ENCODE measurements at places on chromosomes 4 and X. TPM values are rescaled to one million over a fixed set of nuclear protein-coding genes. Genes with fewer than 3 reads are reported as not detected.

The C4orf54 gene
- total RNA-seq, result not detected

- no peak for DNase-seq
Observed at GRCh38 chr4:152690706-152691651, 11.2 kb upstream of the TMEM154 start.

The MAP7D3 gene
- total RNA-seq, result 24.5 TPM

GRCh38 chr4:121785479-121785878 lies 15.6 kb upstream of the EXOSC9 start:
- DNase-seq, result no peak

DNA sequence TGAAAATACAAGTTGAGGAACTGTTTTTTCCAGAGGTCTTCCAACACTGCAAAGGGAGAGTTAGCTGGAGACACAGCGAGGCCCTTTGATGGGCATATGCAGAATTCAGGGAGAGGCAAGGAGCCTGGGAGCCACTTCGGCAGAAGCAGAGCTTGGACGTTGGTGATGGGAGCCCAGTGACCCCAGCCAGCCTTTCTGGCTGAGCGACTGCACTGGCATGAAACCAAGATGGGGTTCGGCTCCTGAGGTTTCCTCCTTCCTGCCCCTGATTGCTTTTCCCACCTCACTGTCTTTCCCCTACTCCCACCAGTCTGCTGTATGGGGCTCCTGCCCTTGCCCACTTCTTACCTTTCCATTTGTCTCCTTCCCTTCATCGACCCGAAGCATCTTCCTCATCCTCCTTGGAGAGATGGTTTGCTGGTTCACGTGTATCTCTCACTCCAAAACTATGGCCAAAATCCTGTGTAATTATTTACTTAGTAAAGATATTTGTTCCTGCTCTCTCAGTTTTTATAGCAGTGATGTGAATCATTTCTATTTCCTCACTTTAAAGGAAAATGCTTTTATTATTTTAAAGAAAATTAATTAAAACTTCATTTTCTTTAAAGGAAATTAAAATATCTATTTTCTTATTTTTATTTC lies 100.5 kb downstream of the NFKB1 start:
- peak; percentile 51 for DNase-seq

DNA sequence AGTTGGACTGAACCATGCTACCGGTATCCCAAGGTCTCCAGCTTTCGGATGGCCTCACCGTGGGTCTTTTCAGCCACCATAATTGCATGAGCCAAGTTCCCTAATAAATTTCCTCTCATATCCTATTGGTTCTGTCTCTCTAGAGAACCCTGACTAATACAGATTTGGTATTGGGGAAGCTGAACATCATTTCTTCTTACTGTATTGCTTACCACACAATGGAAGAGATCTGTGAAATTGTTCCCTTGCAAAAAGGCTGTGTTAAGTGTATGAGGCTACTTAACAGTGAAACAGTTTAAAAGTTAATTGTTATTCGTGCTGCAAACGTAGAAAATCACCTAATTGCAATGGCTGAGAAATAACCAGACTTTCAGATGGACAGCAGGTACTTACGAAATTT lies 34.0 kb downstream of the PLAC8 start:
- peak; percentile 31 for DNase-seq

GRCh38 chr4:149823769-149824221 lies 8.2 kb upstream of the IQCM start:
- no peak for DNase-seq

- no peak for DNase-seq
Observed at GRCh38 chr4:81165861-81166430, 49.1 kb downstream of the PRKG2 start.

The NUP62CL gene
- total RNA-seq, result 1.1 TPM

DNA sequence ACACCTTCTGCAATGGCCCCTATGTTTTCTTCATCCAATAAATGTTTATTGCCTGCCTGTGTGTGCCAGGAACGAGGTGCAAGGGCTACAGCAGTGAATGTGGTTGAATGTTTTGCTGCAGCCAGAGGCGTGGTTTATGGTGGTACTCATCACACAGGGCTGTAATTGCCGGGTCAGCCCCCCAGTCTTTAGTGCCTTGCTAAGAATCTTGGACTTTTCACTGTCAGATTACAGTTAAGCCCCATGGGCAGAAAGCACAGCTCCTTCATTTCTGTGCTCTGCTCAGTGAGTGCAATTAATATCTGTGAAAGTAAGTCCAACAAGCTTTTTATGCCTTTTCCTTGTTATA lies 67.8 kb downstream of the TAPT1 start:
- DNase-seq, result no peak

- no peak for DNase-seq
Observed at GRCh38 chr4:7595934-7596461, 161.3 kb upstream of the PSAPL1 start.

Data from activated CD4-positive, alpha-beta T cell treated with anti-CD3 and anti-CD28 coated beads, Interleukin-2, amount 10 ng/mL, durations not matched to agents 24 days and 14 days (primary cell).